ENCODE measurements at places on chromosomes 11 and 22. TPM values are rescaled to one million over a fixed set of nuclear protein-coding genes. Genes with fewer than 3 reads are reported as not detected.

THY1 gene
- total RNA-seq, result 16.8 TPM

CEP126 gene
- 8.5 TPM for total RNA-seq

CHEK1 gene
- 6.4 TPM for total RNA-seq

POU2AF3 gene
- 1.5 TPM for total RNA-seq

IGF2 gene
- total RNA-seq, result 23.5 TPM

RASL10A gene
- not detected for total RNA-seq

LDHAL6A gene
- not detected for total RNA-seq

KCNJ5 gene
- 3.3 TPM for total RNA-seq

RCOR2 gene
- total RNA-seq, result 1.4 TPM

CHID1 gene
- total RNA-seq, result 41.7 TPM

SEPTIN5 gene
- total RNA-seq, result 16.7 TPM

OR10A2 gene
- not detected for total RNA-seq

CD248 gene
- 53.5 TPM for total RNA-seq

BTBD18 gene
- total RNA-seq, result not detected

PHRF1 gene
- 39.3 TPM for total RNA-seq

OR56A1 gene
- not detected for total RNA-seq

NUDT22 gene
- total RNA-seq, result 90.2 TPM

UBQLN3 gene
- 1.4 TPM for total RNA-seq

TCN1 gene
- 3.0 TPM for total RNA-seq

ARHGAP32 gene
- 28.4 TPM for total RNA-seq

CARD18 gene
- total RNA-seq, result not detected

DMC1 gene
- 1.1 TPM for total RNA-seq

MS4A2 gene
- 0.57 TPM for total RNA-seq

BACE1 gene
- 18.6 TPM for total RNA-seq

IL17REL gene
- not detected for total RNA-seq

KAT5 gene
- total RNA-seq, result 88.6 TPM

MYO7A gene
- 8.3 TPM for total RNA-seq

VSIG10L2 gene
- total RNA-seq, result 0.43 TPM

RSF1 gene
- 110 TPM for total RNA-seq

OR52N4 gene
- 0.28 TPM for total RNA-seq

ANKK1 gene
- 1.1 TPM for total RNA-seq

SMCO4 gene
- total RNA-seq, result 27.0 TPM

SYT12 gene
- total RNA-seq, result not detected

PGM2L1 gene
- 7.9 TPM for total RNA-seq

SPON1 gene
- total RNA-seq, result 98.6 TPM

EI24 gene
- 63.6 TPM for total RNA-seq

OR51B2 gene
- total RNA-seq, result not detected

WEE1 gene
- total RNA-seq, result 48.9 TPM

SNX32 gene
- total RNA-seq, result 0.52 TPM

NCAM1 gene
- total RNA-seq, result 36.5 TPM

MIAT gene
- 4.6 TPM for total RNA-seq

CHRM1 gene
- 1.5 TPM for total RNA-seq

TMPRSS13 gene
- total RNA-seq, result 9.4 TPM

MS4A15 gene
- total RNA-seq, result not detected

MPEG1 gene
- 28.1 TPM for total RNA-seq

C11orf97 gene
- 6.3 TPM for total RNA-seq

CHRNA10 gene
- 2.9 TPM for total RNA-seq

MMP12 gene
- 16.9 TPM for total RNA-seq

C1QTNF5 gene
- total RNA-seq, result 20.2 TPM

P4HA3 gene
- total RNA-seq, result 3.3 TPM

TOMT gene
- total RNA-seq, result not detected

OR4C45 gene
- not detected for total RNA-seq

SEPTIN3 gene
- 0.61 TPM for total RNA-seq
